ENCODE measurements at places on chromosomes 2 and 18.

- no peak for DNase-seq
Measured at GRCh38 chr2:101473591-101473910, 1.4 kb downstream of the RFX8 start.

- DNase-seq = no peak
Measured at GRCh38 chr2:129242269-129242668, 737.2 kb upstream of the RAB6C start.

DNA sequence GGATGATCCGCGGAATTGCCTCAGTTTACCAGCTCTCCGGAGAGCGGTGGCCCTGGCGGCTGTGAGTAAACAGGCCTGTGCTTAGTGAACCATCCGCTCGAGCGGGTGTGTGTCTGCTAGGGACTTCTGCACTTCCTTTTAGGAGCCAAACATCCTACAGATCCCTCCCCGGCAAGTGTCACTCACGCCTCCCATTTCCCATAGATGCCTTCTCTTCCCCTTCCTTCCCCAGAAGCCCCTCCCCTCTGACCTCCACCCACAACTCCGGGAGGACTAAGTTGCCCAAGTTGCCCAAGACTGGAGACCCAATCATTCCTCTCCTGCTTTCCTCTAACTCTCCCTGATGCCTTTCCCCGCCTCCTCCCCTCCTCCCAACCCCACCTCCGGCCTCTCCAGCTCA is 2.9 kb downstream of the C1QL2 start:
- no peak for DNase-seq

DNA sequence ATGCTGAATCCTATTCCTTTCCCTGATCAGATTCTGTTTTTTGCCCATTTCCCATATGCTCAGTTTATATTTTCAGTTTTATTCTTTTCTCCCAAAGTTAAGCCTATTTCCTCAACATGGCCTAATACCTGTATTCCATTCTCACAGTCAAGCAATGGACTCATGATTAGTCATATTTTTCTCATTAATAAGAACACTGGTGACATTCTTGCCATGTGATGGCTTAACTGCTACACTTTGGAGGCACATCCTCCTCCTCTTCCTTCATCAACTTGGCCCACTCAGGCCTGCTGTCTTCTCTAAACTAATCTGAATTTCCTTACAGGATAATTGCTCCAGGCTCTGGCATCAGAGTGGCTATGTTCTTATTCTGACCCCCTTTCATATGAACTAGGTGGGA is 679.2 kb downstream of the NYAP2 start:
- no peak for DNase-seq

- no peak for DNase-seq
Measured at GRCh38 chr2:117057016-117057415, 757.5 kb upstream of the DDX18 start.

DNA sequence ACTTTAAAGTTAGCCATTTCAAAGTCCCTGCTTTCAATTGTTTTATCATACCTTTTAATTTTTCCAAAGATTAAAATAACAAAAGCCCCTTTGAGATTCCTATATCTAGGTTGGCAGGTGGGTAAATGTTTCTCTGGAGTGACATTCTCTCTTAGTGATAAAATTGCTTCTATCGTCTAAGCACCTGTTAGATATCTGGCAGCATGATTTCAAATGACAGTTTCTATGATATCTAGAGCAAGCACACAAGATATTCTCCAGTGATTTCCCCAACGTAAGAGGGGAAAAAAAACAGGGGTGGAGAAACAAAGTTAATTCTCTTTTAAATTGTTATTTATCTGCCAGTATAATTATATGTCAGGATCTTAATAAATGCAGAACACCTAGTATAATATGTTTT is 610.2 kb downstream of the DSC3 start:
- no peak for DNase-seq

DNA sequence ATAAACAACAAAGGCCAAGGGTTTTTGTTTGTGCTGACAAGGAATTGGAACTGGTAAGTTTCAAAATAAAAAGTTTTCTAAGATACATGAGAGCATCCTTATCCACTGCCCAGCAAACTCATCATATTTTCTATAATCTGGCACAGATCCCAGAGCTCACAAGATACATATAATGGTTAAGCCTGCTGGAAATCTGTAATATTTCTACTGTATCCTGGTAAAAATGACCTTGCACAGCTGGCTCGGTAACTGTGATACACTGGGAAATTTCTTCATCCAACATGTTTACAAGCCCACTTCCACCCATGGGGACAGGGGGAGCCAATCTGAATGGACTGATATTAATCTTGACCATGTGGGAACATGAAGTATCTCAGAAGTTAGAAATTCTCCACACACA is 425.4 kb upstream of the MMADHC start:
- no peak for DNase-seq

Data from activated naive CD4-positive, alpha-beta T cell (primary cell).